ENCODE measurements at places on chromosomes 2 and 18. TPM values are rescaled to one million over a fixed set of nuclear protein-coding genes. Genes with fewer than 3 reads are reported as not detected.

- H3K4me3 ChIP-seq, result no peak overlapping the region
- H3K4me1 ChIP-seq, result no peaks in the 10 kb centered on the region
- DNase-seq, result no peak
- H3K27me3 ChIP-seq, result peaks cover 50% of the 10 kb centered on the region
Observed at GRCh38 chr2:240183875-240184590, 43.6 kb upstream of the OTOS start.

- H3K36me3 ChIP-seq, result no peaks in the 10 kb centered on the region
- no peak for DNase-seq
- H3K27ac ChIP-seq, result peak overlapping the region; percentile 41
- H3K4me1 ChIP-seq, result peaks cover 29% of the 10 kb centered on the region
- H3K4me3 ChIP-seq, result no peak overlapping the region
- H3K27me3 ChIP-seq, result no peaks in the 10 kb centered on the region
Observed at GRCh38 chr2:149068996-149069888, 30.7 kb downstream of the LYPD6B start.

DNA sequence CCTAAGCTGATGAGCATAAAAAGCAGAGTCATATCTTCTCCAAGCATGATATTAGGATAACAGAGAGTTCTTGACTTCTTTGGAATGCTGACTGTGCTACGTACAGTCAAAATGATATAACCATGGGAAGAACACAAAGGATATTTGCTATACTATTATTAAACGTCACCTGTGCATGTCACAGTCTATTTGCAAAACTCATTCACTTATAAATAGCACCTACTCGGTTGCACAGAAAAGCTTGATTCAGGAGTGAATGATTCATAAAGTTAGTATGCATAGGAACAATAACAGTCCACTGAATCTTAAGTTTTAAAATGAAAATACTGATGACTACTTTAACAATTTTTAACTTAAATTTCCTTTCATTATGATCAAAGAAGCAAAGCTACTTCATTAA is 83.3 kb downstream of the SP3 start:
- H3K27ac ChIP-seq, result no peak overlapping the region
- no peak overlapping the region for H3K4me3 ChIP-seq
- DNase-seq, result no peak
- H3K27me3 ChIP-seq, result no peaks in the 10 kb centered on the region
- peaks cover 5% of the 10 kb centered on the region for H3K4me1 ChIP-seq
- H3K36me3 ChIP-seq, result no peaks in the 10 kb centered on the region

Gene GPD2
- 58.1 TPM for total RNA-seq

- H3K36me3 ChIP-seq, result no peaks in the 10 kb centered on the region
- DNase-seq, result no peak
- no peak overlapping the region for H3K27ac ChIP-seq
Observed at GRCh38 chr2:130832296-130832940, 4.3 kb upstream of the ARHGEF4 start.

GRCh38 chr2:43100883-43101662 is 125.3 kb downstream of the ZFP36L2 start:
- peaks cover 14% of the 10 kb centered on the region for H3K4me1 ChIP-seq
- no peaks in the 10 kb centered on the region for H3K27me3 ChIP-seq
- H3K36me3 ChIP-seq, result no peaks in the 10 kb centered on the region

DNA sequence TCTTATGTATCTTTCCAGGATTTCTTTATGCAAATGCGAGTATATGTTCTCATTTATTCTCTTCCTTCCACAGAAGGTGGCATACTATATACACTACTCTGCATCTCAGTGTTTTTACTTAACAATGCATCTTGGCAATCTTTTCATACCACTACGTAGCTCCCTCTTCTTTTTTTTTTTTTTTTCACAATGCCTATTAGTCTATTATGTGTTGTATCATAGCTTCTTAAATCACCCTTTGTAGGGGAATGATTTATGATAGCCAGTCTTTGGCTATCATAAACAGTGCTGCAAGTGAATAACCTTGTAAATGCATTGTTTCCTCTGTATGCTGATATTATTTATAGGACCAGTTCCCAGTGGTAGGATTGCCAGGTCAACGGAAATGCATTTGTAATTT is 204.2 kb downstream of the BABAM2 start:
- no peak overlapping the region for H3K4me3 ChIP-seq
- no peaks in the 10 kb centered on the region for H3K4me1 ChIP-seq
- H3K27ac ChIP-seq, result no peak overlapping the region
- no peaks in the 10 kb centered on the region for H3K36me3 ChIP-seq
- no peaks in the 10 kb centered on the region for H3K27me3 ChIP-seq

- H3K4me3 ChIP-seq, result no peak overlapping the region
- no peak overlapping the region for H3K27ac ChIP-seq
- H3K27me3 ChIP-seq, result no peaks in the 10 kb centered on the region
- no peaks in the 10 kb centered on the region for H3K4me1 ChIP-seq
- no peaks in the 10 kb centered on the region for H3K36me3 ChIP-seq
Observed at GRCh38 chr18:79560861-79561210, 118.8 kb upstream of the CTDP1 start.

GRCh38 chr2:150462770-150463169 is 24.7 kb downstream of the RND3 start:
- H3K27ac ChIP-seq, result no peak overlapping the region
- no peaks in the 10 kb centered on the region for H3K27me3 ChIP-seq
- no peaks in the 10 kb centered on the region for H3K36me3 ChIP-seq
- peaks cover 14% of the 10 kb centered on the region for H3K4me1 ChIP-seq

Gene IL1RN
- total RNA-seq, result 16.9 TPM

DNA sequence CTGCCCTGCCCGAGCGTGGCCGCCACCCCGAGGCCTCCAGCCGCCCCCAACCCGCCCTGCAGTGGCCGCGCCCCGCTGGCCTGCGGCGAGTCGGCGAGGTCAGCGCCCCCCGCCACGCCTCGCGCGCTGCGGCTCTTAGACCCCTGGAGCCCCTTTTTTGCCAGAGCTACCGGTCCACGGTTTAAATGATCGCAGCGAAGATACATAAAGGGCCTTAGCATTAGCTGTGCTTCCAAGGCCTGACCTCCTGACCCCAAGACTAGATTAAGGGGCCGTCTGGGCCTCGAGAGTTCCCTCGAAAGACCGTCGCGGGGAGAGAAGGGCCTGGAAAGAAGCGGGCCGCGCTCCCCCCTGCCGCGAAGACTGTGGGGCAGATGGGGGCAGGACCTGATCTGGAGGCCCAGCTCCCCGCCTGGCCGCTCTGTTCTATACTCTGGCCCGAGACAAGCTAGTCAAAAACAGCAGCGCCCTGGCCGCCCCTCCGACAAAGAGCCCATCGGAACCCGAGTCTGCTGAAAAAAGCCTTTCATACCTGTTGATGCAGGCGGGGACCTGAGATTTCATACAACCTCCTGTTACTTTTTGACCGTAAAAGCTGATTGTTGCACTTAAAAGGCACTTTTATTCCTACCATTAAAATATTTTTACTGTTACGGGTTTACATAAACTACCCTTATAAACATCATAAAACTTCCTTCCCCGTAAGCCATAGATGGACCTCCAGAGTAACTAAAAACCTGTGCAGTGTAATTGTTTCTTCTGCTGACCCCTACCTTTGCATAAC is 68.7 kb upstream of the PSMD14 start:
- H3K4me3 ChIP-seq, result peak overlapping the region; percentile 75
- peaks cover 17% of the 10 kb centered on the region for H3K4me1 ChIP-seq
- H3K36me3 ChIP-seq, result peaks cover 9% of the 10 kb centered on the region

Gene COLEC11
- 2.0 TPM for total RNA-seq

Gene MTCL1
- total RNA-seq, result 225 TPM

DNA sequence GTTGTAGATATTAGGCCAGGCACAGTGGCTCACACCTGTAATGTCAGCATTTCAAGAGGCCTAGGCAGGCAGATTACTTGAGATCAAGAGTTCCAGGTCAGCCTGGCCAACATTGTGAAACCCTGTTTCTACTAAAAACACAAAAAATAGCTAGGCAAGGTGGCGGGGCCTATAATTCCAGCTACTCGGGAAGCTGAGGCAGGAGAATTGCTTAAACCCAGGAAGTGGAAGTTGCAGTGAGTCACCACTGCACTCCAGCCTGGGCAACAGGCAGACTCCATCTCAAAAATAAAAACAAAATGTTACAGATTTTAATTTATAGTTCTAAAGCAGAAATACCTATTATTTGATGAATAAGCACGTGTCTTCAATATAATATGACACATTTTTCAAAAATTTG is 65.6 kb upstream of the UBXN4 start:
- H3K27me3 ChIP-seq, result no peaks in the 10 kb centered on the region
- peaks cover 63% of the 10 kb centered on the region for H3K36me3 ChIP-seq
- no peak overlapping the region for H3K27ac ChIP-seq
- no peaks in the 10 kb centered on the region for H3K4me1 ChIP-seq
- no peak overlapping the region for H3K4me3 ChIP-seq

Gene DQX1
- total RNA-seq, result 35.1 TPM

DNA sequence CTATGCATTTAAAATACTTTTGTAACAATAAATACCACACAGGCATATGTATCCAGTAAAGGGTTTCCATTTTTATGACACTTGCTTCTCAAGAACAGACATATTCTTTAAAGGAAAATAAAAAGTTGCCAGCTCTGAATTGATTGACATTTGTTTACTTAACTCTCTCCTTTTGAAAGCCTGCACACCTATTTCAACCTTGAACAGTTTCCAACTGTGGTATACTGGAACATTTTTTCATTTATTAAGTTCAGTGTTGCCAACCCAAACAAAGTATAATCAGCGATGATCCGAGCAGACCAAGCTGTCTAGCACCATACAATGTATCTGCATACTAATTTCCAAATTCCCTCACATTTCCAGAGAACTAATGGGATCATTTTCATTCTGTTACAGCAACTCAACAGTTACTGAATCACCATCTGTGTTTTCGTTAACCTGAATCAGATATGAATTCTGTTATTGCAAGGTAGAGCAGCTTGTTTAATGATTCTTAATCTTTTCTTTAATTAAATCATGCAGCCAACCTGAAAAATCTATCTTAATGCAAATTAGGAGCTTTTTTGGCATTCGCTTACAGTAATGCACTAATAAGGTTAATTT is 725.5 kb upstream of the ZEB2 start:
- no peaks in the 10 kb centered on the region for H3K4me1 ChIP-seq
- H3K27ac ChIP-seq, result no peak overlapping the region
- no peaks in the 10 kb centered on the region for H3K27me3 ChIP-seq
- H3K4me3 ChIP-seq, result no peak overlapping the region
- no peak for DNase-seq

- peak; percentile 69 for DNase-seq
- H3K27me3 ChIP-seq, result no peaks in the 10 kb centered on the region
- H3K36me3 ChIP-seq, result no peaks in the 10 kb centered on the region
- H3K27ac ChIP-seq, result no peak overlapping the region
Observed at GRCh38 chr2:130824492-130825061, 12.1 kb upstream of the ARHGEF4 start.

Gene THSD7B
- total RNA-seq, result not detected

Gene AQP12A
- total RNA-seq, result not detected

DNA sequence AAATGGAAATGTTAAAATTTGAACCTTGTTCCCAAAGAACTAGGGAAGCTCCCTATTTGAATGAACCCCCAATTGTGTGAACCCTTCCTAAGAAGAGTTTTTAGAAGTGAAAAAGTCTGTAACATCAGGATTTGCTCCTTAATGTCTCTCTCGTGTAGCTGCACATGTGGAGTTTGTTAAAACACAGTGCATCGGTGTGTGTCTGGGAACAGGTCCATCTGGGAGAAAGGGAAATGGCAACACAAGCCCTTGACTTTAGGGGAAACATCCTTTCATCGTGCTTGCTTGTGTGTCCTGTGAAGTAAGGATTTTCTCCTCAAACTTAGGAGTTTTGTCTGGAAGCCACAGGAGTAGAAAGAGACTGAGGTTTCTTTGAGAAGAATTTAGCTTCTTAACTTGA is 203.9 kb downstream of the PRKCE start:
- H3K27me3 ChIP-seq, result no peaks in the 10 kb centered on the region
- no peaks in the 10 kb centered on the region for H3K36me3 ChIP-seq
- no peak overlapping the region for H3K27ac ChIP-seq
- H3K4me1 ChIP-seq, result peaks cover 20% of the 10 kb centered on the region

DNA sequence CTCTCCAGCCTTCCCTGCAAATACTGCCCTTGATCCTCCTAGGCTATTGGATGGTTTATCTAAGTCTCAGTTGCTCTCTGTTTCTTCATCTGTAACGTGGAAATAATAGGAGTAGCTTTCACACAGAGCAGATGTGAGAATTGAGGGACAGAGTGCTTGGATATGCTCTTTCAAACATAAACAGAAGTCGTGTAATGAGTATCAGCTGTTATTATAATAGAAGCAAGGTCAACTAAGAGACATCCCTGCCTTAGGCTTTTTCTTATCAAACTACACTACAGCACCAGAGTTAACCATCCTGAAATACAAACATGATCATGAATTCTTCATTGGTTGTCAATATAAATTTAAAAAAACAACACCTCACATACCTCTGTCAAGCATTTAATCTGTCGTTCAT is 138.2 kb downstream of the DOK6 start:
- no peaks in the 10 kb centered on the region for H3K4me1 ChIP-seq
- DNase-seq, result peak; percentile 9
- H3K27me3 ChIP-seq, result no peaks in the 10 kb centered on the region
- H3K36me3 ChIP-seq, result no peaks in the 10 kb centered on the region
- no peak overlapping the region for H3K4me3 ChIP-seq

- peak overlapping the region; percentile 76 for H3K4me3 ChIP-seq
- peaks cover 31% of the 10 kb centered on the region for H3K4me1 ChIP-seq
- H3K36me3 ChIP-seq, result no peaks in the 10 kb centered on the region
- H3K27me3 ChIP-seq, result no peaks in the 10 kb centered on the region
- peak; percentile 72 for DNase-seq
Observed at GRCh38 chr2:159613651-159614285, 2.6 kb downstream of the BAZ2B start.

Gene MC2R
- total RNA-seq, result not detected

DNA sequence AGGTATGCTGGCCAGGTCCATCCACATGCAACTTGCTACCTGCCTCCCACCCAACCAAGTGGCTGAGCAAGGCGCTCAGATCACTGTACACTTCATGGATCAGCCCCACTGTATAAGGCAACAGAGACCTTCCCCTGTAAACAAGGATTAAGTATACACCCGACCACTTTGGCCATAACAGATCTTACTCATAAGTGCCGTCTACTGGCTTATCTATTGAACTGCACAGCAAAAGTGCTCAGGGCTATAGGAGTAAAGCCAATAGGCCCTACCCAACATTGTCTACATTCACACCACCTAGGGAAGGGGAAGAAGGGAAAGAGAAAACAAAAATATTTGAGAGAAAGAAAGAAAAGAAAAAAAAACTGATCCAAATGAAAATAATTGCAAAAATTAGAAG is 663.9 kb upstream of the LRRTM1 start:
- no peak overlapping the region for H3K4me3 ChIP-seq
- H3K27ac ChIP-seq, result no peak overlapping the region
- no peaks in the 10 kb centered on the region for H3K36me3 ChIP-seq
- DNase-seq, result no peak

Gene NT5C1B
- total RNA-seq, result not detected

GRCh38 chr2:23687214-23687613 is 239.7 kb downstream of the ATAD2B start:
- peaks cover 17% of the 10 kb centered on the region for H3K36me3 ChIP-seq
- no peak overlapping the region for H3K4me3 ChIP-seq
- H3K4me1 ChIP-seq, result peaks cover 18% of the 10 kb centered on the region
- no peak overlapping the region for H3K27ac ChIP-seq

Gene CDH20
- not detected for total RNA-seq
